ENCODE measurements at places on chromosomes 13 and 19.

- no peak for DNase-seq
Measured at GRCh38 chr13:93361703-93362102, 135.1 kb downstream of the GPC6 start.

- peak; percentile 76 for DNase-seq
Measured at GRCh38 chr13:79483086-79483706, 2.2 kb downstream of the NDFIP2 start.

- DNase-seq = no peak
Measured at GRCh38 chr19:58553799-58554493, 959 bp downstream of the CHMP2A start.

DNA sequence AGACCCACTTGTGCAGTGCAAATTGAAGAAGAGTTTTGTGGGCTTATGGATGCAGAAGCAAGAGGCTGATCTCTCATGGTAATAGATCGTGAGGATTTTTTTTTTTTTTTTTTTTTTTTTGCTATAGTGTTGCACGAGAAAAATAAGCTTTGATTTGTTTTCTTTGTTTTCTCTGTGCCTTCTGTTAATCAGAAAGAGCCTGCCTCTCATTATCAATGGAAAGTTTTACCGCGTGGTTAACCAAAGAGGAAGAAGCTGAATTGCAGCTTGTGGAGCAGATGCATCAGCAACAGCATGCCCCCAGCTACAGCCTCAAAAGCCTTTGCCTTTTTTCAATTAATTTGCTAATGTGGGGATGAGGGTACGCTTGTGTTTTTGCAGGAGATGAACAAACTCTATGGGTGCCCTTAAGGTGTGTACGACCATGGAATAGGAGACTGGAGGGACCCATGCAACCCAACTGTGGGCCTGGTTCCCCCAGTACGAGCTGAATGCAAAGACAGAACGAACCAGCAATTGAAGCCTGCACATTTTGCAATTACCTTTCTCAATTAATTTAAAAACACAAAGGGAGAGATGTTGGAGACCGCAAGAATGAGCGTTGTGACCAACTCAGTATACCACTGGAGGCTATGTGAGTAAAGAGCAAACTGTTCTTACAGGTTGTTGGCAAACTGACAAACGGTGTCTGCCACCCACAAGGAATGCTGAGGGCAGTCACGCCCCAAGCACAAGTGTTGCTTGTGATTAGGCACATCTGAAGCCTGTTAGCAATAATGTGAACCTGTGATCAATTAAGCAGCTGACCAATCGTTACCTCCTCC, 58.6 kb upstream of the SPRY2 start:
- DNase-seq = no peak

- peak; percentile 79 for DNase-seq
Measured at GRCh38 chr19:5340637-5341447, at the start of gene PTPRS. Gene PTPRS, minus strand, starts transcription at chr19:5340812. Its CDS starts 54,672 bp downstream, at chr19:5286140.

All from astrocyte of the spinal cord (primary cell).